AML-193 (cell line): ENCODE measurements at places on chromosomes 13 and 19.

GRCh38 chr13:39776439-39776838 is 121.0 kb downstream of the COG6 start:
- DNase-seq = no peak

DNA sequence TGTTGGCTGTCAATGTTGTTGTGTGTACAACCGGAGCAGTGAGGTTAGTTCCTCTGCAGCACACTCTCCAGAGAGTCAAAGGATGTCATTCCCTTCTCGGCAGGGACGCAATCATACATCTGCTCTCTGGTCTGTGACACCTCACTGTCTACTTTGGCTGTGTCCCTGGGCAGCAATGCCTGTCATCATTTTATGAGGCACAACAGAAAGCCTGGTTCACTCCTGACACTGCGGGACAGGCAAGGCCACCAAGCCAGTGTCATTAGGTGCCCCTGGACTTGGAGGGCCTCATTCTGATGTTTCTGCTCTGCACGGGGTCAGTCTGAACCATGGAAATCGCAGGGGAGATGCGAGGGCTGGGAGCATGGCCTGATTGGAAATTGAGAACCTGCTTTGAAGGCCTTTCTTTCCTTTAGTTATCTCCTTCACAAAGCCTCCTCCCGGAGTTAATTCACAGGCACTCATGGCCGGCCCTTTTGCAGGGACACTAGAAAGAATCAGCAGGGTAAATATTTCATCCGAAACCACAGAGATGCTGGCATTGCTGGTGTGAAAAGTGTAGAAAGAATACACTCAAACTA is 284.4 kb downstream of the ZNF536 start:
- no peak for DNase-seq

DNA sequence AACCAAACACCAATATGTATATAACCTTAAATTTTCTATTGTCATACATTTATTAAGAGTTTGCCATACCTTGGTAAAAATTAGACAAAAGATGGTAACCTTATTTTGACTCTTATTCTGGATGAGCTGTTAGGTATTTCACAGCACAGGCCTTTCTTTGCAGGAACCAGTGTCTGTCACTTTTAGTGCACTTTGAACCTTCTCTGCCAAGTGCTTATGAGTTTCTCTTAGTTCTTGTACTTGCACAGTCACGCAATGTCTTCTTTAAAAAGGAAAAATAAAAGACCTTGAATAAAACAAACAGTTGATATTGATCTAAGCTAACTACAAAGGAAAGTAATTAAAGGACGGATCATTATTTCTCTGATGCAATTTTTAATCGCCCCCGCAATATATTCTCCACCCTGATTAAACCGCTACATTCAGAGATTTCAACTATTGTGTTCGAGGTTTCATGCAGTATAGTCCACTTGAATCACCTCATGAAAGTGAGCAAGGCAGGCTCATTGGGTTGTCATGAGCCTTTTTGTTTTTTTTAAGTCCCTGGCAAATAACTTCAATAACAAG is 534.5 kb downstream of the KLF5 start:
- no peak for DNase-seq

GRCh38 chr19:55068950-55069864 is 6.3 kb upstream of the RDH13 start:
- no peak for DNase-seq

DNA sequence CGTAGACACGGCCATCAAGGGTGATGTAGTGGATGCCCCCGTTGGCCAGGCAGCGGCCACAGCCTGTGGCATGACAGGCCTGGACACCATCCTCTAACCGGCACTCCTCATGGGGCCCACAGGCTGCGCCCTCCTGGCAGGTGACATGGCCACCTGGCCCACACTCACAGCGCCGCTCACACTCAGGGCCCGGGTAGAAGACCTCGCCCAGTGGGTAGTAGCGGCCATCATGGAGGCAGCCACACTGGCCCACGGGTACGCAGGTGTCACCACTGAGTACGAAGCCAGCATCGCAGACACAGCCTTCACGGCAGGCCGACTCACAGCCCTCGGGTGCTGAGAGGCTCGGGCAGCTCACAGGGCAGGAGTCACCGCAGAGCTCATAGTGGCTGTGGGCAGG is 27.2 kb upstream of the FBL start:
- DNase-seq = no peak
